ENCODE measurements at places on chromosomes 5 and 9.

DNA sequence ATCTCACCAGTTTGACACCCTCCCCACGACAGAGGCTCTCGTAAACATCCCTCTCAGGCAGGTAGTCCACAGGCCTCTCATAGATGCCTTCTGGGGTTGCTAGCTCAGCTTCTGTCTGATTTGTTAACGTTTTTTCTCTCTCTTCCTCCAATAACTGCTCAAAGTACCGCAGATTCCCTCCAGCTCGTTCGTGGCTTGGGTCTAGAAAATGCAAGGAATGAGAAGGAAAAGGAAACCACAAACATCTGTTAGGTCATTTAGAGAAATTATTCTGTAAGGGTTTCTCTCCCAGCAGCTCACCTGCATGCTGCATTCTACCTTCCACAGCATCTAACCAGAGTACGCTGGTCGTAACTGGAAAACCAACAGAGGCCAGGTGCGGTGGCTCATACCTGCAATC, 18.5 kb downstream of the P4HA2 start:
- DNase-seq: no peak

- DNase-seq: no peak
Measured at GRCh38 chr9:2337627-2338026, 284.0 kb upstream of the VLDLR start.

- no peak for DNase-seq
Measured at GRCh38 chr9:137697832-137698231, 79.0 kb downstream of the EHMT1 start.

GRCh38 chr5:10303699-10304170, 4.0 kb downstream of the CMBL start:
- no peak for DNase-seq

Measured in HuH-7 (cell line).